ENCODE measurements at places on chromosomes 2 and 18. TPM values are rescaled to one million over a fixed set of nuclear protein-coding genes. Genes with fewer than 3 reads are reported as not detected.

Gene CENPA
- polyA plus RNA-seq: 19.5 TPM

Gene GPAT2
- not detected for polyA plus RNA-seq

Gene RNF181
- polyA plus RNA-seq: 312 TPM

Gene VPS4B
- 15.0 TPM for polyA plus RNA-seq

Gene POU3F3
- polyA plus RNA-seq: not detected

- H3K27ac ChIP-seq: no peak overlapping the region
- no peaks in the 10 kb centered on the region for H3K4me1 ChIP-seq
- no peaks in the 10 kb centered on the region for H3K27me3 ChIP-seq
- no peak for DNase-seq
Observed at GRCh38 chr18:75754433-75754832, 326.9 kb upstream of the SMIM21 start.

DNA sequence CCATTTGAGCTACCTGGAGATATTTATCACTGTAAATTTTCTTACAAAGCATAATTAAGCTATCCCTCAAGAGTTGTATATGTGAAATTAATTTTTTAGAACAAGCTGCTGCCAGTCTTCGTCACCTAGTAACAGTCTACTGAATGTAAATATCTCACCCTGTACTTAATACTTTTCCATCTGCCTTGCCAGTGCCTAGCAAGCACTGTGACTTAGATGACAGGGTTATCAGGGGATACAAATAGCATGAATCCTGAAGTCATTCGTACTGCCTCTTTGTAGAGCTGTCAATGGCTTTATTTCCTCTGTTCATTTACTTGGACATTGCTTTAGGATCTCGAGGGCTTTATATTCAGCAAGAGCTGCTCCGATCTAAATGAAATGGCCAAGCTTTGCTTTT lies 763.6 kb downstream of the ADCYAP1 start:
- no peaks in the 10 kb centered on the region for H3K36me3 ChIP-seq
- DNase-seq: no peak
- H3K27ac ChIP-seq: no peak overlapping the region
- H3K4me1 ChIP-seq: no peaks in the 10 kb centered on the region
- no peaks in the 10 kb centered on the region for H3K27me3 ChIP-seq
- no peak overlapping the region for H3K4me3 ChIP-seq

DNA sequence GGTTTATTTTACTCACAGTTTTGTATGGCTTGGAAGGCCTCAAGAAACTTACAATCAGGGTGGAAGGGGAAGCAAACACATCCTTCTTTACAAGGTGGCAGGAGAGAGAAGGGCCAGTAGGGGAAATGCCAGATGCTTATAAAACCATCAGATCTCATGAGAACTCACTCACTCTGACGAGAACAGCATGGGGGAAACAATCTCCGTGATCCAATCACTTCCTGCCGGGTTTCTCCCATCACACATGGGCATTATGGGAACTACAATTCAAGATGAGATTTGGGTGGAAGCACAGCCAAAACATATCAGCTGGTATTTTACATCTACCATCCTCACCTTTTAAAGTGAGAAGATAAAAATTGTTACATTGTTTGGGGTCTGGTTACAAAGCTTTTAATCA lies 427.9 kb upstream of the CDH7 start:
- no peaks in the 10 kb centered on the region for H3K4me1 ChIP-seq
- no peak for DNase-seq
- H3K36me3 ChIP-seq: no peaks in the 10 kb centered on the region

GRCh38 chr2:207760453-207760852 lies 9.3 kb downstream of the FZD5 start:
- DNase-seq: peak; percentile 26
- H3K36me3 ChIP-seq: no peaks in the 10 kb centered on the region
- H3K27me3 ChIP-seq: no peaks in the 10 kb centered on the region
- peak overlapping the region; percentile 22 for H3K27ac ChIP-seq

GRCh38 chr18:13289481-13290205 lies 71.1 kb downstream of the LDLRAD4 start:
- no peaks in the 10 kb centered on the region for H3K27me3 ChIP-seq
- peaks cover 21% of the 10 kb centered on the region for H3K4me1 ChIP-seq
- DNase-seq: no peak
- no peak overlapping the region for H3K4me3 ChIP-seq
- H3K36me3 ChIP-seq: no peaks in the 10 kb centered on the region

- no peaks in the 10 kb centered on the region for H3K36me3 ChIP-seq
- no peaks in the 10 kb centered on the region for H3K27me3 ChIP-seq
- DNase-seq: no peak
- H3K27ac ChIP-seq: no peak overlapping the region
- H3K4me3 ChIP-seq: no peak overlapping the region
- H3K4me1 ChIP-seq: peaks cover 10% of the 10 kb centered on the region
Observed at GRCh38 chr2:46269001-46269400, 28.2 kb upstream of the EPAS1 start.

DNA sequence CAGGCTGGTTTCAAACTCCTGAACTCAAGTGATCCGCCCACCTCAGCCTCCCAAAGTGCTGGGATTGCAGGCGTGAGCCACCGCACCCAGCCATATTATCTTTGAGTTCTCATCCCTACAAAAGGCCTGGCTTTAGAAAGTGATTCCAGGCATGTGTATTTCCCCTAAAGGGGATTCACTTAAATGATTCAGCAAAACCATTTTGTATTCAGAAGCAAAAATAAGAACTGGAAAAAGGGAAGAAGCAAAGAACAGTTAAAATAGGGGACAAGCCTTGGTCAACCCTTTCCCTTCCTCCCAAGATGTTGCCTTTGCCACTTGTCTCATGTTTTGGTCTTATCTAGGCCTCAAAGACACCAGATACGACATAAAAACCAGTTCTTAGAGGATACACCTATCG lies 10.5 kb downstream of the TM4SF20 start:
- H3K27ac ChIP-seq: peak overlapping the region; percentile 25
- no peak overlapping the region for H3K4me3 ChIP-seq
- no peaks in the 10 kb centered on the region for H3K27me3 ChIP-seq
- no peaks in the 10 kb centered on the region for H3K36me3 ChIP-seq

DNA sequence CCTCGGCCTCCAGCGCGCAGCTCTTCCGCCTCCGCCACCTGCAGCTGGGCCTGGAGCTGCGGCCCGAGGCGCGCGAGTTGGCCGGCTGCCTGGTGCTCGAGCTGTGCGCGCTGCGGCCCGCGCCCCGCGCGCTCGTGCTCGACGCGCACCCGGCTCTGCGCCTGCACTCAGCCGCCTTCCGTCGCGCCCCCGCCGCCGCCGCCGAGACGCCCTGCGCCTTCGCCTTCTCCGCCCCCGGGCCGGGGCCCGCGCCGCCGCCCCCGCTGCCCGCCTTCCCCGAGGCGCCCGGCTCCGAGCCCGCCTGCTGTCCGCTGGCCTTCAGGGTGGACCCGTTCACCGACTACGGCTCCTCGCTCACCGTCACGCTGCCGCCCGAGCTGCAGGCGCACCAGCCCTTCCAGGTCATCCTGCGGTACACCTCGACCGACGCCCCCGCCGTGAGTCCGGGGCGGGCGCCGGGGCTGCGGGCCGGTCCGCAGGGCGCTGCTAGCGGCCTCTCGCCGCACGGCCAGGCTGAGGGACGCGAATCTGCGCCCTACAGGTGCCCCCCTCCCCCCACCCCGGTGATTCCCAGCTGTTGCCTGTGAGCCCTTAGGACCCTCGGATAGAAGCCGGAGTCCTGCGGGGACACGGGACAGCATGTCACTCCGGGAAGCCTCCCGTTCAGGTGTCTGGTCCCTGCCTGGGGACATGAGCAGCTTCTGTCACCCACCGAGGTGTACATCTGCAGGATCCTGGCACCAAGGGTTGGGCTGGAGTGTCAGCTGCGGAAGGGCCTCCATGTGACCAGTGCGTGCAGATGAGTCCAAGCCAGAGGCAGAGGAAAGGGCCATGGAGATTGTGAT lies 616 bp downstream of the RNPEPL1 start:
- H3K4me1 ChIP-seq: peaks cover 26% of the 10 kb centered on the region
- H3K27ac ChIP-seq: peak overlapping the region; percentile 67
- DNase-seq: peak; percentile 83
- H3K36me3 ChIP-seq: no peaks in the 10 kb centered on the region

- no peak for DNase-seq
- no peak overlapping the region for H3K27ac ChIP-seq
- H3K4me1 ChIP-seq: peaks cover 2% of the 10 kb centered on the region
- H3K36me3 ChIP-seq: no peaks in the 10 kb centered on the region
Observed at GRCh38 chr18:9994701-9995235, 81.0 kb downstream of the VAPA start.

GRCh38 chr18:45166341-45166835 lies 448.9 kb upstream of the SLC14A2 start:
- H3K4me3 ChIP-seq: no peak overlapping the region
- H3K27me3 ChIP-seq: no peaks in the 10 kb centered on the region
- no peaks in the 10 kb centered on the region for H3K36me3 ChIP-seq
- H3K4me1 ChIP-seq: no peaks in the 10 kb centered on the region

GRCh38 chr2:65353927-65354326 lies 78.5 kb downstream of the SPRED2 start:
- H3K27ac ChIP-seq: no peak overlapping the region
- peaks cover 40% of the 10 kb centered on the region for H3K4me1 ChIP-seq
- no peak for DNase-seq

Data from SK-N-SH (cell line).